ENCODE measurements at places on chromosomes 7 and 10.

DNA sequence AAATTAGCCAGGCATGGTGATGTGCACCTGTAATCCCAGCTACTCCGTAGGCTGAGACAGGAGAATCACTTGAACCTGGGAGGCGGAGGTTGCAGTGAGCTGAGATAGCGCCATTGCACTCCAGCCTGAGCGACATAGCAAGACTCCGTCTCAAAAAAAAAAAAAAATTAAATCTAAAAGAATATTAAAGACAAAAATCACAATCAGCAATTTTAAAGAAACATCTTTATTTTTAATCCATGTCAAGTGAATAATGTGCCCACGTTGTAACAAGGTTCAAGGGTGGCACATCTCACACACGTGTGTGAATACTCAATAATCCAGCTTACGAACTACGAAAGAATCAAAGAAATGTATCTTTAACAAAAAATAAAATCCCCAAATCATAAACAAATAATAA is 23.0 kb downstream of the SLC37A3 start:
- no peak overlapping the region for H3K4me3 ChIP-seq
- no peak overlapping the region for H3K27ac ChIP-seq
- DNase-seq = no peak
- no peaks in the 10 kb centered on the region for H3K27me3 ChIP-seq
- H3K36me3 ChIP-seq = no peaks in the 10 kb centered on the region

GRCh38 chr10:132496360-132497062 is 41.1 kb upstream of the INPP5A start:
- H3K36me3 ChIP-seq = no peaks in the 10 kb centered on the region
- H3K27me3 ChIP-seq = no peaks in the 10 kb centered on the region

DNA sequence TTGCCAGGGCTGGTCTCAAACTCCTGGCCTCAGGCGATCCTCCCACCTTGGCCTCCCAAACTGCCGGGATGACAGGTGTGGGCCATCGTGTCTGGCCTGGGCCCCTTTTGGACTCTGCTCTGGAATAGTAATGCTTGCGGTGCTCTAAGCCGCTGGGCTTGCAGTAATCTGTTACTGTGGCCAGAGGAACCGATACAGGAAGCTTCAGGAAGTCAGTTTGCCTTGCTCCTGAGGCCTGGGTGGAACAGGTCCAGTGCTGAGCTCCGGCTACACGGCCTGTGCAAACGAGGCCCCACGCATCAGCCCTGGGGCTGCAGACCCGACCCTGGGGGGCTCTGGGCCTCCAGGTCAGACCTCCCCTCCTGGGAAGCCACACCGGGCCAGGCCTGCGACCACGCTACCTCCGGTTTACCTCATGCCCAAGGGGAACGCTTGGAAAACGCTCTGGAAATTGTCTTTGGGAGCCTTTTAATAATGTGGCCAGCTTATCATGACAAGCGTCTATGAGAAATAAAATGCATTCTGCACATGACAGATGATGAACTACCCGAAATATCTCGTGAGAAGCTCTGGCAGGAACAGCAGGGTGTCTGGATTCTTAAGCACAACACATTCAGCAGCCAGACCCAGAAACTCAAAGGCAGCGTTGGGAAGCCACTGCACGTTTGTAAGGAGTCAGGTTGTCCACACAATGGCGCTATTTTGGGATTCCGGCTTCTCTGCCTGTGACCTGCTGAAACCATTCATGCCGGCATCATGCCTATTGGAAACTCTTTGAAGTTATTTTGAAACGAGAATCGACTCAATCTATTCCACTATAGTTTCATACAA is 10.1 kb upstream of the ADAP1 start:
- H3K36me3 ChIP-seq = no peaks in the 10 kb centered on the region
- H3K27ac ChIP-seq = peak overlapping the region; percentile 8
- H3K27me3 ChIP-seq = no peaks in the 10 kb centered on the region

DNA sequence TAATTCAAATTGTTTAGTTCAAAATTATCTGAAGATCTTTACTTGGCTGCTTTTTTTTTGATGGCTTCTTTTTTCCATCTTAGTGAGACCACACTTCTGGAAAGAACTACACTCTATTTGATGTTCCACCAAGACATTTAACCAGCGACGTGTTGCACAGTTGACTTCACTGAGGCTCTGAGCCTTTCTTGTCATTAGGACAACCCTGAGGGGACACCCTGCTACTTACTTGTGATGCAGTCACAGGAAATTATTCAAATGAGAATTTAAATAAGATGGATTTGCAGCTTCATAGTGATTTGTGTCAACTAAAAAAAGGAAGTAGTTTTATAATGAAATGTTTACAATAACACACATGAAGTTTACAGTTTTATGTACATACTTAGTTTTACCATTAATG is 25.6 kb upstream of the PIK3CG start:
- no peaks in the 10 kb centered on the region for H3K4me1 ChIP-seq
- H3K27me3 ChIP-seq = no peaks in the 10 kb centered on the region
- H3K36me3 ChIP-seq = no peaks in the 10 kb centered on the region
- no peak overlapping the region for H3K27ac ChIP-seq
- no peak for DNase-seq

DNA sequence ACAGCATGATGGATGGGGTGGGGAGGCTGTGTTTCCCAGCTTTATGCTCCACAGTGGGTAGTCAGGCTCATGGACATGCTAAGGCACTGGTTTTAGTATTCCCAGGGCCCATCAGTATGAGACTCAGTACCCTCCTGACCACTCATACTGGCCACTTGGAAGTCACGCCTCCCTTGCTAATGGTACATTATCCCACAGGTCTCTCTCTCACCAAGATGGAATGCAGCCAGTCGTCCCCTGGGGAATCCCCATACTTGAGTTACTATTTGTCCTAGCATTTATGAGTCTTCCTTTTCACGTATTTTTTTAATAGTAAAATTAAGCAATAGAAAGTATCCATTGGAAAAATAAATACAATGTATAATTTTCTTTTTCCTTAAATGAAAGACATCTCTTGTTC is 80.6 kb upstream of the TBX20 start:
- no peaks in the 10 kb centered on the region for H3K36me3 ChIP-seq
- H3K4me1 ChIP-seq = no peaks in the 10 kb centered on the region
- H3K27ac ChIP-seq = no peak overlapping the region
- H3K4me3 ChIP-seq = no peak overlapping the region
- DNase-seq = no peak

DNA sequence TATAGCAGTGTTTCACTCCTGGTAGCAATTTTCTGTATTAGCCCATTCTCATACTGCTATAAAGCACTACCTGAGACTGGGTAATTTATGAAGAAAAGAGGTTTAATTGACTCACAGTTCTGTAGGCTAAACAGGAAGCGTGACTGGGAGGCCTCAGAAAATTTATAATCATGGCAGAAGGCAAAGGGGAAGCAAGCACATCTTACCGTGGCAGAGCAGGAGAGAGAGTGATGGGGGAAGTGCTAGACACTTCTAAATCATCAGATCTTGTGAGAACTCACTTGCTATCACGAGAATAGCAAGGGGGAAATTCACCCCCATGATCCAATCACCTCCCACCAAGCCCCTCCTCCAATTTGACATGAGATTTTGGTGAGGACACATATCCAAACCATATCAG is 131.6 kb upstream of the EFCAB10 start:
- H3K27ac ChIP-seq = no peak overlapping the region
- DNase-seq = no peak
- H3K36me3 ChIP-seq = no peaks in the 10 kb centered on the region
- H3K27me3 ChIP-seq = no peaks in the 10 kb centered on the region
